ENCODE measurements at places on chromosomes 2 and 18.

DNA sequence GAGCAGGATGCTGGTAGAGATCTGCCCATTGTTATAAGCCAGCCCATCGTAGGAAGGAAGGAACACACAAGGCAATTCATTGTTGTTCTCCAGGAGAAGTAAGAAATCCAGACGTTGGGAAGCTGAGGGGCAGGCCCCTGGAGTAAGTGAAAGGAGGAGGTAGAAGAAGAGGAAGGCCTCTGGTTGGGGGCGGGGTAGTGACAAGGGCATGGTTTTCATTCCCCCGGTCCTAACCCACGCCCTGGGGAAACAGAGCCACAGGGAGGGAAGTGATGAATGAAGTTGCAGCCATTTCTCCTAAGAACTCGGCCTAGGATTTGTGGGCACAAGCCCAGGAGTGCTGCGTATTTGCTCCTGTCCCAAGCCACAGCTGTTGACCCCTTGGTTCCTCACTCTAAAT, 18.0 kb downstream of the LBH start:
- no peak for DNase-seq

- no peak for DNase-seq
Measured at GRCh38 chr2:16475986-16476567, 189.6 kb downstream of the CYRIA start.

DNA sequence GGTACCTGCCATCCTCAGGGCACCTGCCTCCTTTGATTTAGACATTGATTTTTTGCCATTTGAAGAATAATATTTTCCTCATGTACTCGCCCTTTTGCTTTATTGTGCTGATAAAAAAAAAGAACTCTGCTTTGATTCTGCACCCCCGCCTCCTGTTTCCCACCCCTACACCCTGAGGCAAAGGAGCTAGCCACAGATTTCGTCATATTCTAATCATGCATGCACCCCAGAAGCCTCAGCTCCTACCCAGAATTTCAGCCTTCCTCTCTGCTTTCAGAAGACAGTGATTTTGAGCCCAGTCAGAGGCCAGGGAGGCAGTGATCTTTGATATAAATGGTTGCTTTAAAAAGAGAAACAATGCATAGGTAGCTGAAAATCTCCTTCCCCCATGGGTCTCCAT, 329.0 kb downstream of the PTPRM start:
- DNase-seq = no peak

DNA sequence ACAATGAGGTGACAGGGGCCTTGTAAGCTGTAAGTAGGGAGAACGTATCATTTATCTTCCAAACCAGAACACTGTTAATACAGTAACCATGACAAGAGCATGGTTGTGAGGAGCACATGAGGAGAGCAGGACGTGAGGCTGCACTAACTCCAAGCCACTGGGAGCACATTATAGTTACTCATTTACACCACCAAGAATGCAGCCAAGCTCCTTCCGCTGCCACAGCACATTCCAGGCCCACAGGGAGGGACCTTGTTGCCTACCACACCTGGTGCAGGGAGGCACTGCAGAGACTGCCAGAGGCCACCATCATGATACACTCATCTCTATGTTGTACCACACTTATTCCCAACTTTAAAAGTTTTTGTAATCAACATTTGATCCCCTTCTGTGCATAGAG, 13.5 kb upstream of the SFXN5 start:
- no peak for DNase-seq

- no peak for DNase-seq
Measured at GRCh38 chr18:2535419-2535910, 35.8 kb downstream of the METTL4 start.

GRCh38 chr18:22346401-22346952, 71.2 kb downstream of the CTAGE1 start:
- peak; percentile 34 for DNase-seq

DNA sequence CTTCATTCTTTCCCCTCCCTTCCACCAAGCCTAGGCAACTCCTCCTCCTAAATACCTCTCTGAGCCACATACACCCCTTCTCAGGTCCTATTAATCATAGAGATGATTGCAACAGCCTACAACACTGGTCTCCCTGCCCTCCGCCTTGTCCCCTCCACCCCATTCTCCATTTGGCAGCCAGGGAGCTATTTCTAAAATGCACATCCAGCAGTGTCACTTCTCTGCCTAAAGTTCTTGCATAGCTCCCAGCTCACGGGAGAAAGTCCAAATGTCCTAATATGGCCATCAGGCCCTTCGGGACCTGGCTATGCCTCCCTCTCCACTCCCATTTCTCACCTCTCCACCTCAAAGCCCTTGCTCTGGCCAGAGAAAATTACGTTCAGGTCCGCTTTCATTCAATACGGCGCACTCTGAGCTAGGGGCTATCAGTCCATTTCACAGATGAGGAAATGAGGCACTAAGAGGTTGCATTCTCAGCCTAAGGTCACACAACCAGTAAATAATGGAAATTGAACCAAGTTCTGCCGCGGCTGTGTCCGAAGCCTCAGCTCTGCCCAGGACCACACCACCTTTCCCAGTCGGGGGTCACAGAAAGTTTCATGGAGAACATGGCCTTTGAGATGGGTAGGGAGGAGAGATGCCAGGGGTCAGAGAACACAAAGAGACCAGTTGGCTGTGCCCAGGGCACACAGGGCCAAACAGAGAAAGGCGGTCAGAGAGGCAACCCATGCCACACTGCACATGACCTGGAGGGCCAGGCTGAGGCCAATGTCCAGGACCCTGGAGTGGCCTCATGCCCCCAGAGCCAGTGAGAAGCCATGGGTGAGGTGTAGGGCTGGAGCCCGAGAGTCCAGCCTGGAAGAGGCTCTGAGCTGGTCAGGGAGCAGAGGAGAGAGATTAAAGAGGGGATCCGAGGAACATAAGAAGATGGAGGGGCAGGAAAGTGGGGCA, 72.8 kb downstream of the TNS1 start:
- no peak for DNase-seq
